ENCODE measurements at places on chromosomes 1 and 21.
A peak's percentile ranks its signal among the peaks of the same experiment; 100 is the strongest.

- no peak for DNase-seq
Measured at GRCh38 chr1:185679220-185679619, 55.0 kb upstream of the HMCN1 start.

DNA sequence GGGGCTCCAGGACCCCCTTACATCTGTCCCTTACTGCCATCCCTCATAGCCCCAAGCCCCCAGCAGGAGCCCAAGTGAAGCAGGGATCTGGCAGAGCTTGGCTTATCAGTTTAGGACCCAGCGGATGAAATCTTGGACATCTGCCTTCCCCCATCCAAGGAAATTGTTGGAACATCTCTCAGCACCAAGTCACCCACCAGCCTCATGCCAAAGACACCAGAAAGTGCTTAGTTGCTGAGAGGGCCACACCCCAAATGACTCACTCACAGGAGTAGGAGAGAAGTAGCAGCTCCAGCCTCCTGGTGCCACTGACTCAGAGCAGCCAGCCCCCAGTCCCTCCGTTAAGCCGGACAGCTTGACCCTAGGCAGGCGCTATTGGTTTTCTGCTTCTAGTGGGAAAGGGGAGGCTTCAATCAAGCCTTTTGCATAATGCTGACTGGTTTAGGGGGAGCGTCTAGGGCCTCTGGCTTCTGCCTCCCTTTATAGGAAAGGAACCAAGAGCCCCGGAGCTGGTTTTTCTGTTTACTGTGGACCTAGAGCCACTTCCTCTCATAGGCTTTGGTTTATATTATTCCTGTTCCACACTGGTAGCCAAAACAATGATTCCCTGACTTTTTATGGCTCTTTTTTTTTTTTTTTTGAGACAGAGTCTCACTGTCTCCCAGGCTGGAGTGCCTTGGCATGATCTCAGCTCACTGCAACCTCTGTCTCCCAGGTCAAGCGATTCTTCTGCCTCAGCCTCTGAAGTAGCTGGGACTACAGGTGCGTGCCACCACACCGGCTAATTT lies 114.2 kb upstream of the IPO9 start:
- peak; percentile 11 for DNase-seq

- no peak for DNase-seq
Measured at GRCh38 chr1:227885648-227886502, 61.9 kb downstream of the WNT9A start.

GRCh38 chr1:48701445-48701844 lies 75.2 kb downstream of the BEND5 start:
- DNase-seq, result no peak

- peak; percentile 9 for DNase-seq
Measured at GRCh38 chr1:38071312-38072256, 25.0 kb upstream of the POU3F1 start.

GRCh38 chr1:7852804-7853683 lies at the start of gene UTS2:
UTS2 (minus strand) TSS chr1:7853065; CDS start chr1:7853003, 62 bp downstream.
- no peak for DNase-seq

DNA sequence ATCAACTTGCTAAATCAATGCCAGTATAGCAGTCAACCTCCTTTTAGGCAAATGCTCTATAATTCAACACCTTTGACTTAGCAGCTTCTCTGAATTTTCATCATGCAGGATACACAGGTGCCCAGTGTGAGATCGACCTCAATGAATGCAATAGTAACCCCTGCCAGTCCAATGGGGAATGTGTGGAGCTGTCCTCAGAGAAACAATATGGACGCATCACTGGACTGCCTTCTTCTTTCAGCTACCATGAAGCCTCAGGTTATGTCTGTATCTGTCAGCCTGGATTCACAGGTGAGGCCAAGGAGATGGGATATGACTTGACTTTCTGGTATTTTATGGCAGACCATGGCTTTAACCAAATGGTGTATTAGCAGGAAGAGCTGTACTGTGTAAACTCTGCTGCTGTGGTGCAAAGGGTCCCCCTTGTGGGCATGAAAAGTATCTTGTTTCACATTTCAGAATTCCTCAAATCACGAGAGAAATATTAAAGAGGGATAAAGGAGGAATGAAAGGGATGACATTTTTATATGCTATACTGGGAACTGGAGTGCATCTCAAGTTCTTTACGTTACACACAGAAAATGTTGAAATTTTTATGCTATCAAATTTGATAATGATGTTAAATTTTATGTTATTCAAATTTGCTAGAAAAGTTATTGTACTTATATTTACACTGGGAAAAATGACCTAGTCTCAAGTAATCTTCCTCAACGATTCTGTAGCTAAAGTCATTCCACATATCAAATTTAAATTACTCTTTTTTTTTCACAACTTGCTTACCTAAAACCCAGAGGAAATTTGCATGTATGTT lies 88.9 kb downstream of the CRB1 start:
- DNase-seq, result peak; percentile 5

DNA sequence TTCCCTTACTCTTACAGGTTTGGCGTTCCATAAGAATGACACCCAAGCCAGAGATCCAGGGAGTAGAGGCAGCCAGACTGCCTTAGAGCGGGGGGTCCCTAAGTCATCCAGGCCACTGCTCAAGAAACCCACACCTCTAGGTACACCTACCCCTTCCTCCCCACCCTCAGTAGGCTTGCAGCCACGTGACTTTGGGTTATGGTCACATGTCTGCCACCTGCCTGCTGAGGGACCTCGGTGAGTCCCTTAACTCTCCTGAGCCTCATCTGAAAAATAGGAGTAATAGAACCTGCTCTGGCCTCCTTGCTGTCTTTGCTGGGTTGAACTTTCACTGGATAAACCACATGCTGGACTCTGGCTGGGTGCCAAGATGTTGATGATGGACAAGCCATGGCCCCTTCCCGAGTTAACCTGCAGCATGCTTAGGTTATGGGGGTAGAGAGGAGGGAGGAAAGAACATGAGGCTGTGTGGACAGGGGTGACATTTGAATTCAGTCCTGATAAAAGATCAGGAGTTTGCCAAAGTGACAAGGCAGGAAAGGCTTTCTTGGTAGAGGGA lies 4.5 kb downstream of the RPS6KA1 start:
- no peak for DNase-seq

- no peak for DNase-seq
Measured at GRCh38 chr1:59475737-59476136, 178.8 kb downstream of the FGGY start.

DNA sequence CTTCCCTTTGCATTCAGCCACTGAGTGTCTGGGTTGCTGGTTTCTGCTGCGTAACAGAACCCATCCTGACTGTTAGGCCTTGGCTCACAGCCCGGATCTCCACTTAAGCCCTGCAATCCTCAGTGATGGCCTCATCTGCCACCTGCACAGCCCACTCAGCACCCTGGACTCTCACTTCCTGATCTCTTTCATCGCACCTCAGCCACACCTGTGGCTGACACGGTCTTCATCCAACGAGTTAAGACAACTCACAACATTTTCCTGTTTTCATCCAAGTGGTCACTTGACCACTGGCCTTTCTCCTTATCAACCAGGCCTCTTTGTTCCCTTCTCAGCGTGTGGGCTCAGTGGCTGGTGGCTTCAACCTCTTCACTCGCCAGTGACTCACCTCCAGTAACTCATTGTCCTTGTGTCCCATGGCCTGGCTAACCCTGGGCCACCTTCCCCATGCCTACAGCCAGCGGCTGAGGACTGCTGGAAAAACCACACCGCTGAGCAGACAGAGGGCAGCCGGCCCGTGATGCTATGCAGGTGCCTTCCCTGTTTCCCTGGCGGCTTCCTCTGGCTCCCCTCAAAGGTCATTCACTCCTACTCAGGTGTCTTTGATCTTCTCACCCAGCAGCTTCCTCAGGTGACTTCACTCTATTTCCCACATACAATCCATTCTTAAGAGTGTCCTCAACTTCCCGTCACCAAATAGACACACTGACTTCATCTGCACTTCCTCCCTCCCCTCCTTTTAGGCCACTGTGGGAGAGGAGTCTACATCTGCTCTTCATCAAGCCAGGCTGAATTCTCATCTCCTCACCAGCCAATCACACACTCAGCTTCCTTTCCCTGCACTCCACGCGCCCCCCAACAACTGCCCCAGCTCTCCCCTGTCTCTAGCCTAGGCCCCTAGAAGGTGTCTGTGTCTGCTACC lies 19.9 kb upstream of the EDN2 start:
- DNase-seq, result no peak

DNA sequence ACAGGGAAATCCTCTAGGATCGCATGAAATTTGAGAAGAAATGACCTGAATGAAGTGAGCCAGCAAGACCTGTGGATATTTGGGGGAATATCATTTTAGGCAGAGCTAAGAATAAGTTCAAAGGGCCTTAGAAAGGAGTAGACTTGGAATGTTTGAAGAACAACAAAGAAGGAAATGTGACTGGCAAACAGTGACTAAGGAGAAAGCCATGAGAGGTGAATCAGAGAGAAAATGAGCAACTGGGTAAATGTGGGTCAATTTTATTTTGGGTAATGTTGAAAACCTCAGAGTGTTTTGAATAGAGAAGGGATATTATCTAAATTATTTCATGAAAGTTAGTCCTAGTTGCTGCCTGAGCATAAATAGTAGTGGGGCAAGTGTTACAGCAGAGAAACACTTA lies 672.8 kb downstream of the LMO4 start:
- DNase-seq, result no peak

- no peak for DNase-seq
Measured at GRCh38 chr1:17874231-17874630, 119.1 kb downstream of the ACTL8 start.

GRCh38 chr1:95043141-95043980 lies 29.4 kb downstream of the ALG14 start:
- DNase-seq, result peak; percentile 78

GRCh38 chr1:246798606-246799496 lies 74.6 kb downstream of the SCCPDH start:
- no peak for DNase-seq

- no peak for DNase-seq
Measured at GRCh38 chr1:19756480-19756879, 43.2 kb downstream of the TMCO4 start.

DNA sequence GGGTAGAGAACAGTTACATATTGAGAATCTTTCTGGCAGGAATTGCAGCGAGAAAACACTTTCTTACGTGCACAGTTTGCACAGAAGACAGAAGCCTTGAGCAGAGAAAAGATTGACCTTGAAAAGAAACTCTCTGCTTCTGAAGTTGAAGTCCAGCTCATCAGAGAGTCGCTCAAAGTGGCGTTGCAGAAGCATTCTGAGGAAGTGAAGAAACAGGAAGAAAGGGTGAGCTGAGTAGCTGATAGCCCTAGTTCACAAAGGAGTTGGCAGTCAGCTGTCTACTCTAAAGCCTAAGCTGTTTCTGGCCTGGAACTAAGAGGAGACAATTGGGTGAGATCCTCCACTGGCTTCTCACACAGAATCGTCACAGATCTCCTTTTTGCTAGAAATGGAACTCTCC lies 20.3 kb upstream of the SH3BGRL3 start:
- DNase-seq, result peak; percentile 11

GRCh38 chr1:175015243-175015642 lies 8.0 kb downstream of the MRPS14 start:
- DNase-seq, result no peak

GRCh38 chr1:83910461-83910860 lies 88.5 kb downstream of the TTLL7 start:
- no peak for DNase-seq

DNA sequence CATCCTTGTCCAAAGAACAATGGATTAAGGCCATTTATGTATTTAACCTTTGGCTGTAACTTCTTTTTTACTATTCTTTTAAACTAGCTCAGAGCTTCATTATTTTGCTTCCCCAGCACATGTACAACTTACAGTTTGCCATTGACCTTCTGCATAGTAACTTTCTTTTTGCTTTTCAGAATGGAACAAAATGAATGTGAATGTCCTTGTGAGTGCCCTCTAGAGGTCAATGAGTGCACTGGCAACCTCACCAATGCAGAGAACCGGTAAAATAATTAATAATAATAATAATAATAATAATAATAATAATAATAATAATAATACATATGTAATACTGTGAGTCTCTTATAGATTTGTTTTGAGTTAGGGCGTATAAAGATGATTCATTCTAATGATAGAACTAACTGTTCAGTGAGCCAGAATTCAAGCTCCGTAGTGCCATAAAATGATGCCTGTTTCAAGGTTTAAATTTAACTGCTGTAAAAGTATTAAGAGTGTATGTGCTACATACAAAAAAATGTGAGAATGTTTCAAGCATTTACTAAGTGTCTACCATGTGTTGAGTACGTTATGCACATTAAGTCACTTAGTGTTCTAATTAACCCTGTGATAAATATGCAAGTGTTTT lies 69.0 kb upstream of the RAVER2 start:
- DNase-seq, result peak; percentile 10

DNA sequence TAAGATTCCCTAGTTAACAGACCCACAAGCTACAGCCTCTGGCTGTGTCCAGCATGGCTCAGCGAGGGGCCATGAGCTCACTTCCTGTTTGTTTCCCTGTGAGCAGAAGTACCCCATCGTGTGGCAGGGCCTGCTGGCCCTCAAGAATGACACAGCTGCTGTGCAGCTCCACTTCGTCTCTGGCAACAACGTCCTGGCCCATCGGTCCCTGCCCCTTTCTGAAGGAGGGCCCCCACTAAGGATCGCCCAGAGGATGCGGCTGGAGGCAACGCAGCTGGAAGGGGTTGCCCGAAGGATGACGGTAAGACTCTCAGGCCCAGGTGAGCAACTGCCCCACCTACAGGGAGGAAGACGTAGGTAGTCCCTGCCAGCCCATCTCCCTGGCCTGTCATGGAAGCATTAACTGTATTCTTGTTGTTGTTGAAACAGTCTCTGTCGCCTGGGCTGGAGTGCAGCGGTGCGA lies 38.2 kb downstream of the ZBTB17 start:
- no peak for DNase-seq
